HFFc6 (cell line): ENCODE measurements at places on chromosomes 2 and 18. TPM values are rescaled to one million over a fixed set of nuclear protein-coding genes. Genes with fewer than 3 reads are reported as not detected.

DNA sequence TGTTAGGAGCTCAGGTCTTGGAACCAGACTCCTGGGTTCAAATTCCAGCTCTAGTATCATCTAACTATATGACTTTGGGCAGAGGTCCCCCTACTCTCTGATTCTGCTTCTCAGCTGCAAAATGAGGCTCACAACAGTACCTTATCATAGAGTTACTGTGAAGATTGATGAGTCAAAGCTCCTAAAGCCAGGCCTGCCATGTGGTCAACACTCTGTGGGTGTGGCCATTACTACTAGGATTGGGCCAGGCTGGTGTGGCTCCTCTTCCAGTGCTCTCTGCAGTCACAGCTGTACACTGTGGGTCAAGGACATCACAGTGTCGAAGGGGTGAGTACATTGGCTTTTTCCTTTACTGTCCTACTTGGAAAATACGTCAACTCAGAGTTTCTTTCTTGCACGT is 22.6 kb downstream of the CAPN13 start:
- DNase-seq: no peak

DNA sequence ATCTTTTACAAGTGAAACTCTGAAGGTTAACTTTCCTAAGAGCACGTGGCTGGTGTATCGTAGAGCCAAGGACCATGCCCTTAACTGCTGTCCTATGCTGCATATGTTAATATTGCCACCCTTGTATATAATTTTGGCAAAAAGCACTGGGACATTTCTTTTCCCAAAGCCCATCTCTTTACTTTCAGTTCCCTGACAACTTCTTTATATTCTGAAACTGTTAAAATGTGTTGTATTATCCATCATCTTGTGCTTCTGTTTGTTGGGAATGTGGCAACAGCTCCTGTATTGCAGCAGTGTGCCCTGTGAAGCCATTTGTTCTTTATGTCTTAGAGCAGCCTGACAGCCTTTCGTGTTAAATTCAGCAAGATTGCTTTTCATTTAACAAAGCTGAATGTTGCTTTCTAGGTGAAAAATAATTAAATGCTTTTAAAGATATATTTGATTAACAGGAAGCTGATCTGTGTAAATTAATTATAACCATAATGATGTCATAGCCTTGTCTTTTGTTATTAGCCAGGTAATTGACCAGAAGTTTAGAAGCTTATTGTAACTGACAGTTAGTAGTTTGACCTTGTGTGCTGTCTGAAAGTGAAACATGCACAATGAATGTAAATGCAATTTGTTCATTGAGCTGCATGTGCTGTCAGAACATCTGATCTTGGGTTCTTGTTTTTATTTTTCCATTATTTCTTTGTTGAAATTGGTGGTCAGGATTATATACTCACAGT is 9.7 kb downstream of the RHBDD1 start:
- no peak for DNase-seq

Gene DARS1
- 62.4 to 65.6 TPM (median 62.4 TPM) in 3 replicates for total RNA-seq

GRCh38 chr2:204299766-204300165 is 245.5 kb upstream of the PARD3B start:
- no peak for DNase-seq

Gene GPR45
- total RNA-seq: not detected in 3 replicates

DNA sequence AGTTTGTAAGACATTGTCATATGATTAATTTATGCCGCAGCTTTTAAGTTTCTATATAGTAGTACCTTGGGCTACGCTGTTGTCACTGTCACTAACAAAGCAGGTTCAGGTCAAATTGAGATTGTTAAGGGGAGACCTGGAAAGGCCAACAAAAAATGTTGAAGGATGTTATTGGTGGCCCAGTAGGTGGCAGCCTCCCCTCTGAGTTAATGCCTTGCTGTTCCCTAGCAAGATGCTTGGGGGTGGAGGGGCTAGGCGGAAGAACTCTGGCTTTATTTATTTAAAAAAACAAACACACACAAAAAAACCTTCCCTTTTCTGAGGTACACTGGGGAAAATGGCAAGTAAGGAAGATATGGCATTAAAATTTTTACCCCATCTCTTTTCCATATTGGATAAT is 128.3 kb upstream of the ATP5MC3 start:
- DNase-seq: peak; percentile 15

GRCh38 chr18:75818383-75818782 is 390.9 kb upstream of the SMIM21 start:
- no peak for DNase-seq

Gene CYS1
- 0.24 to 1.7 TPM (median 0.60 TPM) in 3 replicates for total RNA-seq

DNA sequence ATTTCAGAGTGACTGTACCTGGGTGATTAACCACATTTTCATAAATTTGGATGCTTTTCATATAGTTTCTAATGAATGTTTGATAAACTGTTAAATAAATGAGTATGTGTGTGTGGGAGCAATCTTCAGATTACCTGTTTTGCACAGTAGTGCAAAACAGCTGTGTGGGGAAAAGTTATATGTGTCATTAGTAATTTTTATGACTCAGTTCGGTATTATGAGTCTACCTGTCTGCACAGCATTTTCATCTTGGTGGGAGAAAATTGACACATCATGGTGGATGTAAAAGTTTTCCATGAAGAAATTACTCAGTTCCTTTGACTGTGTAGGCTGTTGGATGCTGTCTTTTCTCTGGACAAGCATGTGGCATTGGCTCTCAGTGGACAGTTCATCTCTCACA is 43.8 kb downstream of the LTBP1 start:
- no peak for DNase-seq

Gene IRS1
- total RNA-seq: 39.3 to 49.9 TPM (median 46.8 TPM) in 3 replicates

- no peak for DNase-seq
These were observed 21.3 kb upstream of the CHST9 start for GRCh38 chr18:27206411-27206810.

Gene CPLX4
- not detected in 3 replicates for total RNA-seq

DNA sequence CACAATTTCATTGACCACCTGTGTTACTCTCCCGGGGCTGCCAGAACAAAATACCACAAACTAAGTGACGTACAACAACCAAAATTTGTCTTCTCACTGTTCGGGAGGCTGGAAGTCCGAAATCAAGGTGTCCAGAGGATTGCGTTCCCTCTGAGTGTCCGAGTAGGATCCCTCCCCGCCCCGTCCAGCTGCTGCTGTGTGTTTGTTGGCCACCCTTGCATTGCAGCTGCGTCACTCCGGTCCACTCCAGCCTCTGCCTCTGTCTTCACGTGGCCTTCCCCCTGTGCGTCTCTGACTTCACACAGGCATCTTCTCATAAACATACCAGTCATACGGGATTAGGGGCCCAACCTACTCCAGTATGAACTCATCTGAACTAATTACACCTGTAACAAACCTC is 251.8 kb upstream of the SMIM21 start:
- DNase-seq: no peak

GRCh38 chr2:9819551-9819950 is 23.7 kb upstream of the TAF1B start:
- DNase-seq: no peak

Gene CIB4
- not detected in 2 replicates for total RNA-seq

DNA sequence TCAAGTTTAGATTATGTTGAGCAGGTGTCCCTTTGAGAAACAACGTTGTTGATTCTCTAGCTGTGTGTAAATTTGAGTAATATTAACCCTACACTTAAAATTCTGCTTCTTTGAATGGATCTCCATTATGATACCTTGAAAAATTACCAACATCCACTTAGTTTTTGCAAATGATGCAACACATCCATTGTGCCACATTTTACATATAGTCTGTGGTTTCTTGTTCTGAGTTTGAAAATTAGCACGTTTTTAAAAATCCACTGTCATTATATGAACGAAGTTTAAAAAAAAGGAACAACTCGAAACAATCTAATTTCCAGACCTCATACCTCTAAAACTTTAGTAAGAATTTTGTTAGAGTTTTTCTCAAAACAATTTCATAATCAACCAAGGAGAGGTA is 37.7 kb downstream of the PIK3C3 start:
- no peak for DNase-seq

DNA sequence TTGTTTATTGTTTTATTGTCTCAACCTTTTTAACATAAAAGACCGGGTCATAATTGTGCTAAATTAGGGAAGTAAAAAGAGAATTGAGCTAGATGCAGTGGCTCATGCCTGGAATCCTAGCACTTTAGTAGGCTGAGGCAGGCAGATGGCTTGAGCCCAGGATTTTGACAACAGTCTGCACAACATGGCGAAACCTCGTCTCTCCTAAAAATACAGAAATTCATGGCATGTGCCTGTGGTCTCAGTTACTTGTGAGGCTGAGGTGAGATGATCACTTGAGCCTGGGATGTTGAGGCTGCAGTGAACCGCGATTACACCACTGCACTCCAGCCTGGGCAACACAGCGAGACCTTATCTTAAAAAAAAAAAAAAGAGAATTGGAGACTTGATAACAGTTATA is 104.2 kb upstream of the TTC27 start:
- no peak for DNase-seq

DNA sequence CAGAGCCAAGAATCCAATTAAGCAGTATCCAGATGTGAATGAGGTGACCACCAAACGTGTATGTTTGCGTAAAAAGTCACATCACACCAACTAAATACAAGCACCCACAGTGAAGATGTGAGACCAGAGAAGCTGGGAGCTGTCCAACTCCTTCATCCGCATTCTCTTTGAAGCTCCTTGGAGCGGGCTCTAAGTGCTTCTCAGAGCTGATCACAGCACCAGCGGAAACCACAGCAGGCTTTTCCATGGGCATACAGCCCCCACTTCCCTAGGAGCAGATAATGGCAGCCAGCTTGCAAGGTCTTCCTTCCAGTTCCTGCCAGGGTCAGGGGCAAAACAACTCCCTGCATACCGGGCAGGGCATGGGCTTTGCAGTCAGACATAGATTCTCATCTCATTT is 36.4 kb downstream of the REEP1 start:
- peak; percentile 6 for DNase-seq

Gene IGFBP2
- total RNA-seq: 0.39 TPM in 1 of 3 replicates, not detected in the others

- no peak for DNase-seq
These were observed 34.2 kb downstream of the KLF7 start for GRCh38 chr2:207131594-207131993.

DNA sequence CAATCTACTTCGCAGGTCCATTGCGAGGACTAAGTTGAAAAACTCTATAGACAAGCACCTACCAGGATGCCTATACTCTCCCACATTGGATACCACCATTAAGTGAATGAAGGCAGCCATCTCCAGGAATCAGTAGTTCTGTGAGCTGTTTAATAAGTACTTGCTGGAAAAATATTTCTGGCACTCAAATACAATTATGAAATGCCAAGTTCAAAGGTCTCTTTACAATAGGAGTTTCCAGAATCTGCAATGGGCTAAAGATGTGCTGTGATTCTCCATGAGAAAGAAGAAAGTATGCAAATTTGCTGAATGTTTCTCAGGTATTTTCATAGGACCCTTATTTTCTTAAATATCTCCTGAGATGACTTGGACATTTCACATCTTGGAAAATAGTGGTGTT is 103.0 kb downstream of the AP1S3 start:
- no peak for DNase-seq

Gene UNC80
- total RNA-seq: not detected in 3 replicates

- no peak for DNase-seq
These were observed 36.7 kb upstream of the ST8SIA5 start for GRCh38 chr18:46793565-46793964.

DNA sequence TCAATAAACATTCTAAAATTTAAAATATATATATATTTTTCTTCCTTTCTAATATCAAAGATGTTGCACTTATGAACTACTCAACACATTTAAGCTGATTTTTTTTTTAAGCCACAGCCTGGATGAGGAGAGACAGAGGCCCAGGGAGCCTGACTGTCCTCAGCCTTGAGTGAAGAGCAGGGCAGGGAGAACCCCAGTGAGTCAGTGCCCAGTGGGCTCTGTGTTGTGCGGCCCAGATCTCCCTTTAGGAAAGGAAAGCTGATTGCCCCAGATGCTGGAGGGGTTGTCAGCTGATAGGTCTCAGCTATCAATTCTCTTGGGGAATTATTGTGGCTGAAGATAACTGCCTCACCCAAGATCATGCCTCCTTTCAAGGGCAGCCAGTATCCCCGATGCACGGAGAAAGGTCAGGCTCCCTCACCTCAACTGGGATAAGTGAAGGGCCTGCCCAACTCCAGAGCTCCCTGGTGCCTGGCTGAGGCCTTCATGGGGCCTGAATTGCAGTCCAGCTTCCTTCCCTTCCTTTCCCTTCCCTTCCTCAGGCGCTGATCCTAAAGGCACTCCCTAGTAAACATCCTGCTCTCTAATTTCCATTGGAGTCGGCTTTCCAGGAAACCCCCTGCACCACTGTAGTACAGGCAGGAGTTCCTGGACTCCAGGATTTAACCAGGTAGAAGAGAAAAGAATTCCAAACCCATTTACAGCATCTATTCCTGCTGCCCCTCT is 106.9 kb upstream of the ATL2 start:
- DNase-seq: no peak

DNA sequence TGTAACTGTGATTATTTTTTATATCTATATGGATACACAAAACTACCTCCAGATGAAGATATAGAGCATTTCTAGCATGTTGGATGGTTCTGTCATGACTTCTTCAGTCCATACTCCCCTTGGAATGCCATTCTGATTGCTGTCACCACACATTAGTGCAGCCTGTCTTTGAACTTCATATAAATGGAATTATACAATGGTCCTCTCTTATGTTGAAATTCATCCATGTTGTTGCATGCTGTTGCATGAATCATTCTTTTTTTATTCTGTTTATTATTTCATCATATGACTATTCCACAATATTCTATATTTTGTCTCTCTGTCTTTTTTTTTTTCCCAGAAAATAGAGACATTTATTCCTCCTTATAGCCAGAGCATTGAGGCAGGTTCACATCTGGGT is 74.1 kb downstream of the OSBPL6 start:
- DNase-seq: no peak

Gene CDKL4
- total RNA-seq: 0.34 to 1.2 TPM (median 0.52 TPM) in 3 replicates

GRCh38 chr18:77063260-77063659 is 69.3 kb downstream of the MBP start:
- no peak for DNase-seq

- DNase-seq: peak; percentile 15
These were observed 99.7 kb downstream of the SLC8A1 start for GRCh38 chr2:40352041-40352702.

DNA sequence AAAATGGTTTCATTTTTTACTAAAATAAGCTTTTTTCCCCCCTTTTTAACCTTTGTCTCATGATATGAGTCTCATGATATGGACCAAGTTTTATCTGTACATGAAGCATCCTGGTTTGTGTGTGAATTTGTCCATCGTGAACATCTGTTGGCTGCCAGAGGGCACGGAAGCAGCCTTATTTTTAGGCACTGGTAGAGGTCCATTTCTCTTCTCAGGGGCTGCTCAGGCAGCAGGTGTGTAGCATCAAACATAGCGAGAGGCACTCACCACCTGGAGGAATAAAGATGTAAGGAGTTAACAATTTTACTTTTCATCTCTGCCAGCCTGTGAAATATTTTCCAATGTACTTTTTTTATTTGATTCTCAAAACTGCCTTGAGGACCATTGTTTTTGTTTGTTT is 134.5 kb downstream of the RHBDD1 start:
- no peak for DNase-seq

- DNase-seq: no peak
These were observed 31.9 kb upstream of the CASP8 start for GRCh38 chr2:201228271-201228911.

DNA sequence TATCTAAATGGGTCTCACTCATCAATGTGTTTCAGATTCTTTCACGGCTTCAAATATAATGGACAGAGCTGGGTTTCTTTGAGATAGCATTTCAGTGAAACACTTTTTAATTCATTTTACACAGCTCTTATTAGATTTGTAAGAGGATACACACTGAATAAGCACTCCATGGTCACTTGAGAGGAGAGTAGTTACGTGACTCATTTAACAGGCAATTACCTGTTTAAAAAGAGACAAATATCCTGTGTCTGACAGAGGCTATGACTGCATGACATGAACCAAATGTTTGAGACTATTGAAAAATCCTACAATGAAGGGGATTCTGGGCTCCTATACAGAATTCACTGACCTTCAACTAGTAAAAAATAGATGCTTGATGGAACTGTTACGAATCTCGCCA is 786.9 kb downstream of the EPHA4 start:
- no peak for DNase-seq
